ENCODE measurements at places on chromosomes 3 and 15. TPM values are rescaled to one million over a fixed set of nuclear protein-coding genes. Genes with fewer than 3 reads are reported as not detected.

- H3K27ac ChIP-seq: peak overlapping the region; percentile 40
- no peaks in the 10 kb centered on the region for H3K27me3 ChIP-seq
- H3K36me3 ChIP-seq: no peaks in the 10 kb centered on the region
- no peak overlapping the region for H3K4me3 ChIP-seq
Observed at GRCh38 chr3:21839176-21839575, 88.2 kb upstream of the ZNF385D start.

The MASP1 gene
- 1.4 TPM for total RNA-seq

The HTD2 gene
- 8.3 TPM for total RNA-seq

The DCLK3 gene
- 0.07 TPM for total RNA-seq

The SERINC4 gene
- 0.09 TPM for total RNA-seq

The FES gene
- 29.4 TPM for total RNA-seq

The NLGN1 gene
- 3.7 TPM for total RNA-seq

All from mesothelial cell of epicardium (in vitro differentiated cells).